Brain pericyte (primary cell): ENCODE measurements at places on chromosomes 2 and 18.

DNA sequence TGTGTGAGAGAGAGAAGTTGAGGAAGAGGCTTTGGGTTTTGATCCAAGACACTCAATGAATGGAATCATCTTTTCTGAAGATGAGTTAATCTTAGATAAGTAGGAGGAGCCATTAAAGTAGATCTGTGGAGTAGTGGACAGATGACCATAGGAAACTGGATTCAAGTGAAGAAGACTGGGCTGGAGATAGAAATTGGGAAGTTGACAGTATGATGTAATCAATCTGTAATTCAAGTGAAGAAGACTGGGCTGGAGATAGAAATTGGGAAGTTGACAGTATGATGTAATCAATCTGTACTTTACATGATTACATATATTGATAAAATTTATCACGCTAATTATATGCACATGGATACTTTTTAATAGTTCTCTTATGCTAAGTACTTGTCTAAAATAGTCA lies 92.8 kb downstream of the PHLPP1 start:
- no peak for DNase-seq

- no peak for DNase-seq
These were observed 50.1 kb downstream of the CD226 start for GRCh38 chr18:69897397-69898108.

- no peak for DNase-seq
These were observed 48.2 kb upstream of the PAPOLG start for GRCh38 chr2:60707750-60708371.

GRCh38 chr18:79974025-79974654 lies 9.7 kb downstream of the HSBP1L1 start:
- DNase-seq, result no peak

DNA sequence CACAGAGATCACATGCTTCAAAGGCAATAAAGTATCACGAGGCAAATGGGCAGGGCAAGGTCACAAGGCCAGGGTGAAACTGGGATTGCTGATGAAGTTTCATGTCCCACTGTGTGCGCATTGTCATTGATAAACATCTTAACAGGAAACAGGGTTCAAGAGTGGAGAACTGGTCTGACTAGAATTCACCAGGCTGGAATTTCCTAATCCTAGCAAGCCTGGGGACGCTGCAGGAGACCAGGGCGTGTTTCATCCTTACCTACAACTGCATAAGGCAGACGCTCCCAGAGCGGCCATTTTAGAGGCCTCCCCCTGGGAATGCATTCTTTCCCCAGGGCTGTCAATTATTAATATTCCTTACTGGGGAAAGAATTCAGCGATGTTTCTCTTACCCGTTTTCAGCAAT lies 33.2 kb downstream of the PTPN4 start:
- no peak for DNase-seq

DNA sequence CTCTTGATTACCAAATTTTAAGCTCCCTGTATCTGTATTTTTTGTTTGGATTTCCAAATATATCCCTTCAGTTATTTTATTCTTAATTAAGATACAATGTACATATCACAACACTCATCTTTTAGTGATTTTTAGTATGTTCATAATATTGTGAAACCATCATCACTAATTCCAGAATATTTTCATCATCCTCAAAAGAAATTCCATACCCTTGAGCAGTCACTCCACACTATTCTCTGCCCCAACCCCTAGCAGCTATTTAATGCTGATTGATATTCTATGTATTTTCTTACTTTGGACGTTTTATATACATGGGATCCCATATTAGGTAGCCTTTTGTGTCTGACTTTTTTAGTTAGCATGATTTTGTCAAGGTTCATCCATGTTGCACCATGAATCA lies 127.4 kb upstream of the SLC8A1 start:
- no peak for DNase-seq

GRCh38 chr18:28411806-28412205 lies 234.9 kb upstream of the CDH2 start:
- DNase-seq, result no peak

- DNase-seq, result no peak
These were observed 206.8 kb downstream of the MEIS1 start for GRCh38 chr2:66641685-66642084.

DNA sequence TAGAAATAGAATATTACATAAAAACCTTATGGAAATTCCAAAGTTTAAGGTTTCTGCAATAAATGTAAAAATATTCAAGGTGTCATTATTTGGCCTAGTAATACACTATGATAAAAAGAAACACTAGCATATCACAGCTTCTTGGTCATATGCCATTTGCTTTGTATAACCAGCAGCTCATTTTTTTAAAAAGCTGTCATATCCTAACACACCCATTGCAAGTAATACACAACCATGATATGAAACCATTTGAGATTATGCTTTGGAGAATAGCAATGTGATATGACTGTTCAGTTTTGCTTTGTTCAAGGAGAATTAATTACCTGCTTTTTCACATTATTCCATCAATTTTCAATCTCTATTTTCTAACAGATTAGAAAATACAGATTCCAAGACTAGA lies 149.0 kb downstream of the IKZF2 start:
- DNase-seq, result no peak

DNA sequence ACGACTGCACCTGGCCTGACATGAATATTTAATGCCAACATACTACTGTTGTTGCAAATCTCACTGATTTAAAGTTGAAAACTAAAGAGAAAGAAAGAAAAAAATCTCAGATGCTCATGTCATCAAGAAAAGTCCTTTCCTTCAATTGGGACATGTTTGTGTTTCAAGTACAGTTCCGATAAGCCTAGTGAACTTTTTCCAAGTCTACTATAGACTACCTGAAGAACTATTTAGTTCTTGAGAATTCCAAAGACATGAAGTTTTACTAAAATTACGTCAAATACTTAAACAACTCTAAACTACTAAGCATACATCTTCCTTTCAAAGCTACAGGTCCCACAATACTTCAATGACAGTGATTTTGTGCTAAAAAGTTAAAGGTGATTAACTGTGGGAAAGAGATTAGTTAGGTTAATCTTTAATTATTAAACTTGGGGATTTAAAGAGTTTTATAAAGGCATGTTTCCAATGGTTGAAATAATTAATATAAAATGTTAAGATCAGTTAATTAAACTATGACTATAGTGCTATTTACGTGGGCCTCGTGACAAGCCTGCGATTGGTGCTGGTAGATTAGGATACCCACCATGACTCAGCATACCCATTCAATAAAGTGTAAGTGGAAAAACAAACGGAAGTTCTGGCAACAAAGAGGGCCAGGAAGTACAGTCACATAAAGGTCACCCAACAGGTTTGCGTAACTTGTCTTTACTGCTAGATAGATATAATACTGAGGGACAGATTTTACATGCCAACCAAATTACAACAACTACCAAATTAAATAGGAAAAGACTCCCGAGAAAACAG lies 55.5 kb downstream of the SEPTIN10 start:
- no peak for DNase-seq

DNA sequence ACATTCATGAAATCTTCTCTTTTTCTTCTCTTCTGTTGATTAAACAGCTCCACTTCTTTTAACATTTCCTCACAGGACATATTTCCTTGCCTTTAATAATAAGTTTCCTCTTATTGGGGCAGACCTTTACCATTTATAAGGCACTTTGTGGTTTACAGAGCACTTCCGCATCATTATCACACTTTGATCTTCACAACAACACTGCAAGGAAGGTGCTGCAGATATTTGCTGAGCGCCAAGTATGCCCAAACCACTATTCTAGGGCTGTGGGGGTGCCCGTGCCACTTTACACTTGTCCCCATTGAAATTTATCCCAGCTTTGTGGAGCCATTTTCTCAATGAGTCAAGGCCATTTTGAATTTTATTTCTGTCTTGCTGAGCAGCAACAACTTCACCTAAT lies 246.6 kb downstream of the SS18 start:
- DNase-seq, result no peak

- no peak for DNase-seq
These were observed 23.6 kb upstream of the AFTPH start for GRCh38 chr2:64500549-64500948.

- DNase-seq, result no peak
These were observed 30.3 kb upstream of the KLF11 start for GRCh38 chr2:10012963-10013461.

DNA sequence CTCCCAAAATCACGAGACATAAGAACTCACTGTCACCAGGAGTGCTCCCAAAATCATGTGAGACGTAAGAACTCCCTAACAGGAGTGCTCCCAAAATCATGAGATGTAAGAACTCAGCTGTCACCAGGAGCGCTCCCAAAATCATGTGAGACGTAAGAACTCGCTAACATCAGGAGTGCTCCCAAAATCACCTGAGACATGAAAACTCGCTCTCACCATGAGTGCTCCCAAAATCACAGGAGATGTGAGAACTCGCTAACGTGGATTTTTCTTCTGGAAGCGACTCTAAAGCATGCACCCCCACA lies 53.1 kb downstream of the CTDP1 start:
- DNase-seq, result no peak

- DNase-seq, result no peak
These were observed 70.7 kb downstream of the TANK start for GRCh38 chr2:161230959-161231358.

DNA sequence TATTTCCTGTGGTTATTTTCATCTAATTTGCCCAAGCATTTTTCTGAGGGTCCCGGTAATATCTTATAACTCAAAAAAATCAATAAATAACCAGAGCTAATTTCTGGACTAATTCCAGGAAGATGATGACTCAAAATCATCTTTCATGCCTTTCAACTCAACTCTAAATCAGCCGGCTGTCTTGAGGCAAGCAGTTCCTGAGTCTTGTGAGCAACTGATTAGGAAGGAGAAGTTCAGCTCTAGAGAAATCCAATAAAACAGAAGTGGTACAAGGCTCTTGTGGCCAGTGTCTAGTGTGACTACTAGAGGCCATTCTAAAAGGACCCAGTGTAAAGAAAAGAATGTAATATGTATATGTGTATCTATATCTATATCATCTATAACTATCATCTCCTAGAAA lies 890.4 kb downstream of the TRIB2 start:
- no peak for DNase-seq

DNA sequence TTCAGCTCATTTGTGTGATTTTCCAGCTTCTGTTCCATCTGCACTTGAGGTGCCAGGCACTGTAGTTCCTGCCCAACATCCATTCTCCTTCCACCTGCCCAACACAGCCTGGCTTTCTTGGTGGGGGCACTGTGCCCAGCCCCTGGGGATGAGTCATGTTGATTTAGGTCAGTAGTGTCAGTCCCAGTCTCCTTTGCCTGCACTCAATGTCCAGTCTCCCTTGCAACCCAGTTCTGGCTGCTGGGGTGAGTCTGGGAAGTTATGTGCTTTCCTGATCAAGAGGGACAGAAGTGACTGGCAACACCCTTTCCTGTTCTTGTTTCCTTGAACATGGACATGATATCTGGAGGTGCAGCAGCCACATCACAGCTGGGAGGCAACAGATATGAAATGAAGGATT lies 1.5 kb upstream of the ASB18 start:
- no peak for DNase-seq

GRCh38 chr2:224008702-224009261 lies 30.3 kb downstream of the SERPINE2 start:
- DNase-seq, result no peak

- DNase-seq, result no peak
These were observed 535.2 kb downstream of the TDRD15 start for GRCh38 chr2:21658907-21659477.

- DNase-seq, result no peak
These were observed 69.0 kb downstream of the CPO start for GRCh38 chr2:207008105-207008990.

GRCh38 chr2:66268756-66269155 lies 166.2 kb upstream of the MEIS1 start:
- DNase-seq, result no peak

DNA sequence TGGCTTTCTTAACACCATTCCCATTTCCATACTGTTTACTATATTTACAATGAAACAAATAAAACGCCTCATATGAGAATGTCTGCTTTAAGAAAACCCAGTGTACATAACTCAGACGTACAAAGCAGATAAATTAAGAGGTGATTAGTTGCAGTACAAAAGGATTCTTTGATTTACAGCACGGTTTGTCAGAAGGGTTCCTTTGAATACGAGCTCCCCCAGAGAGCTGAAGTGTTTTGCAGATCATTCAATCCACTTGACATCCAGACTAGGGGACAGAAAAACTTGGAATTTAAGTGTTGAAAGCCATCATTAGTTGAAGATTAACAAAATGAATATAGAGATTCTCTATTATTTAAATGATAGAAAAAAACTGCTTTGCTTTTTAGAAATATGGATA lies 72.5 kb downstream of the RAPGEF4 start:
- no peak for DNase-seq
